GM19239 (cell line): ENCODE measurements at places on chromosomes 4 and X.

DNA sequence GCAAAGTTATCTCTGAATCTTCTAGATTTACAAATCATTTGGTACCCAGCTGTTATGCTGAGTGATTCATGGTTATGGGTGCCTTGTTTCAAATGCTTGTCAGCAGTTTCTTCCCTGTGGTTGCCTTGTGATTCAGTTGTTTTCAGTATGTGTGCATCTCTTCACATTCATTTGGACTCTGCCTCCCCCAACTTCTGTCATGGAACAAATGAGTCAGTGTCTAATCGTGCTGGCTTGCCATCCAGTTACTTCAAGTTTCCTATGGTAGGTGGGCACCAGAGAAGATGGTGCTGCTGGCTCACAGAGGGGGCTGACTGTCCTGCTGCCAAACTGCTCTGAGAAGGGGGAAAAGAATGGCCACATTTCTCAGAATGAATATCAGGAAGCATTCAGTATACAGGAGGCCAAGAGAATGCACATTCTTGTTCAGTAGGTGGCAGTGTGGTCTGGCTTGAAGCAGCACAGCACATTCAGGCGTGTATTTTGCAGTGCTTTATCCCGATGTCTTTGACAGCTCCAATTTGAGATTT, 260.9 kb downstream of the GLUD2 start:
- no peak for DNase-seq

GRCh38 chr4:146638786-146639505, at the start of gene POU4F2:
Gene POU4F2, plus strand, starts transcription at chr4:146638893. Its CDS starts 248 bp downstream, at chr4:146639141.
- no peak for DNase-seq

- DNase-seq: no peak
These were observed 270.1 kb upstream of the AGTR2 start for GRCh38 chrX:115900425-115900824.

- no peak for DNase-seq
These were observed 150.2 kb downstream of the RRAGB start for GRCh38 chrX:55867708-55868107.

GRCh38 chr4:165992283-165992682, 119.2 kb downstream of the TLL1 start:
- no peak for DNase-seq

GRCh38 chr4:48315728-48316630, 25.4 kb upstream of the SLAIN2 start:
- DNase-seq: peak; percentile 28

DNA sequence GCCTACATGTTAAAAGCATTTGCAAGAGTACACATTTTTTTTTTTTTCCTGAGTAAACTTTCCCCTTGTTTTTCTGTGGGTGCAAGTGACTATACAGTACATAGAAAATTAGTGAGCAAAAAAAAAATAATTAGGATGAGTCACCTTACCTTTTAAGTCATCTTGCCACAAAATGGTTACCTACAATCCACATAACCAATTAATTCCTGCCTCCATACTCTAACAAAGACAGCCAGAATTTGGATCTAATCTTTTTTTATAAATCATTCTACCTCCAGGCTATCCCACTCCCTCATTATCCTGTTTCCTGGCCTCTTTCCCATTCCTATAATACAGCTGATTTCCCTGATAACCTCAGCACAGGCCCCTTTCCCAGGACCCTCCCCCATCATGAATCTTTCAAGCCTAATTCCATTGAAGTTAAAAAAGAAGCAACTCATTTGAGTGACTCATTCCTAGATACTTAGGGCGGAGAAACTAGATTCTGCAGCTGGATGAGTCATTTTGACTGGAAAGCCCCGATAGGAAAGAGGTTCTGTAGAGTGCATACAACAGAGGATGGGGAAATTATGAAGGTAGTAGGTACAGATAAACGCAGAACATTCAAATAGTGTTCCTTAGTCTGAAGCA, 128.2 kb downstream of the C4orf51 start:
- DNase-seq: no peak

DNA sequence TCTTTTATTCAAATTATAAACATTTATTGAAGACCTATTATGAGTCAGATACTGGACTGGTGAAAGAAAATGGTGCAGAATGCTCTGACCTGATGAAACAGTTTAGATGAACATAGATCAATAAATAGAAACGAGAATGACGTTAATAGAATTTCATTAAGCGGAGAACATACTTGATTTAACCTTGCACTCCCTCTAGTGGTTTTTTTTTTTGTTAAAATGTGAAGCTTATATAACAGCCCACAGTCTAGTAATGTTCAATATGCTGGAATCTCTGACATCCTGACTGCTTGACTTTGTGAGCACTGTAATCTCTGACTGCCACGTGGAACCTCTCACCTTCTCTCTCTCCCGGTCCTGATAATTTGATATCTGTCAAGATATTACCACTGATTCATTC, 32.3 kb downstream of the HDAC8 start:
- no peak for DNase-seq

- no peak for DNase-seq
These were observed 37.4 kb upstream of the RXFP1 start for GRCh38 chr4:158484173-158484885.

DNA sequence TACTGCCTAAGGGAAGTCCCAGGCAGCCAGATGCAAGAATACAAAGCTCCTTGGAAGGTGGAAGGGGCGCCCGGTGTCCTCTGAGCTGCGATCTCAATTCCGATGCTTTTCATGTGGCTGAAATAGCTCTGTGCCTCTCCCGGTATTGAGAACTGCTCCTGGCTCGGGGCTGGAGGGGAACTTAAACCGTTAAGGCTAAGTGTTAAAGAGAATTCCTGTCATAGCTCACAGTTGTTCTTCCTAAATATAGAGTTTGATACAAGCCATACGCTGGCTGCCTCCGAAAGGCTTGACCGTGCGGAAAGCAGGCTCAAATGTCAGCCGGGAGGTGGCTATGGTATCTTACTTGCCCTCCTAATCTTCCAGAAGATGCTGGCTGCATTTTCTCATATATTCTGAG, at the start of gene SMPX:
Gene SMPX, minus strand, starts transcription at position 157 of the 400 bp plus-strand sequence. CDS start 3,826 bp downstream, outside the sequence.
- no peak for DNase-seq
